ENCODE measurements at places on chromosomes 7 and 10. TPM values are rescaled to one million over a fixed set of nuclear protein-coding genes. Genes with fewer than 3 reads are reported as not detected.

DNA sequence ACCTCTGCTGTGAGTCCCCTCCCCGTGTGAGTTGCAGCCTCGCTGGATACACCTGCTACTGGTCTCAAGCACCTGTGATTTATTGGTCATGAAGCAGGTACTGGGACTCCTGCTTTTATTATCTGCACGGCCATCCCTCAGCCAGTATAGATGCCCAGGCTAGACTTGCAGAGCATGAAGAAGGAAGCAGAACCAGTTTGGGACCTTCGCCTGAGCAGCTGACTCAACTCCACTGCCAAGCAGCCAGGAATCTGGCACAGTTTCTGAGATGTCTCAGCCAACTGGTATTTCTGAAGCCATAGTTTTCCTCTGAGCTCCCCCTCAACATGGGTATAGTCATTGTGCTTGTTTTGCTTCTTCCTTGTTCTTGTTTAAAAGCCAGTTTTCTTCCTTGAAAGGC, 28.0 kb upstream of the SLC39A12 start:
- H3K4me1 ChIP-seq: no peaks in the 10 kb centered on the region
- peak; percentile 72 for DNase-seq
- peak overlapping the region; percentile 81 for H3K27ac ChIP-seq
- H3K36me3 ChIP-seq: no peaks in the 10 kb centered on the region

- no peak overlapping the region for H3K27ac ChIP-seq
- H3K36me3 ChIP-seq: no peaks in the 10 kb centered on the region
- no peak overlapping the region for H3K4me3 ChIP-seq
- H3K27me3 ChIP-seq: peaks cover 2% of the 10 kb centered on the region
Observed at GRCh38 chr7:12539681-12540080, 30.8 kb upstream of the SCIN start.

DNA sequence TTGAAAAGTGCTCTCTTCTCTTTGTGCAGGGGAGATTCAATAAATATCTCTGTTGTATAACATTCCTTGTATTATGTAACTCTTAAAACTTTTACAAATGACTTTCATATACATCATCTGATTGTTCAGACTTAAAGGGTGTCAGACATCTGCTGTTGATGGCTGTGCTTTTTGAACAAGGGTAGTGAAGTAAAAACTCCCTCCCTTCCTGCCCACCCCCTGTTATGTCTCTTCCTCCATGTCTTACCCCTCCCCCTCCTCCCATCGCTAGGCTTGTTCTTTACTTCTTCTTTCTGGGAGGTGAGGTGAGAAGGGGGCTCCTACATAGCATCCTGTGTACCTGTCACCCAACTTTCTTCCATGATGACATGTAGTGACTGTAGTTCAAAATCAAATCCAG, 23.4 kb upstream of the ABCB4 start:
- DNase-seq: no peak
- H3K4me3 ChIP-seq: no peak overlapping the region
- H3K27ac ChIP-seq: no peak overlapping the region
- no peaks in the 10 kb centered on the region for H3K4me1 ChIP-seq
- H3K36me3 ChIP-seq: no peaks in the 10 kb centered on the region

- no peaks in the 10 kb centered on the region for H3K4me1 ChIP-seq
- H3K27ac ChIP-seq: no peak overlapping the region
- no peak overlapping the region for H3K4me3 ChIP-seq
- DNase-seq: no peak
- H3K27me3 ChIP-seq: no peaks in the 10 kb centered on the region
Observed at GRCh38 chr7:101410743-101411507, 48.2 kb downstream of the COL26A1 start.

- H3K4me3 ChIP-seq: no peak overlapping the region
- no peak overlapping the region for H3K27ac ChIP-seq
- H3K4me1 ChIP-seq: no peaks in the 10 kb centered on the region
- no peaks in the 10 kb centered on the region for H3K27me3 ChIP-seq
Observed at GRCh38 chr10:85604884-85605283, 761.7 kb downstream of the GRID1 start.

DNA sequence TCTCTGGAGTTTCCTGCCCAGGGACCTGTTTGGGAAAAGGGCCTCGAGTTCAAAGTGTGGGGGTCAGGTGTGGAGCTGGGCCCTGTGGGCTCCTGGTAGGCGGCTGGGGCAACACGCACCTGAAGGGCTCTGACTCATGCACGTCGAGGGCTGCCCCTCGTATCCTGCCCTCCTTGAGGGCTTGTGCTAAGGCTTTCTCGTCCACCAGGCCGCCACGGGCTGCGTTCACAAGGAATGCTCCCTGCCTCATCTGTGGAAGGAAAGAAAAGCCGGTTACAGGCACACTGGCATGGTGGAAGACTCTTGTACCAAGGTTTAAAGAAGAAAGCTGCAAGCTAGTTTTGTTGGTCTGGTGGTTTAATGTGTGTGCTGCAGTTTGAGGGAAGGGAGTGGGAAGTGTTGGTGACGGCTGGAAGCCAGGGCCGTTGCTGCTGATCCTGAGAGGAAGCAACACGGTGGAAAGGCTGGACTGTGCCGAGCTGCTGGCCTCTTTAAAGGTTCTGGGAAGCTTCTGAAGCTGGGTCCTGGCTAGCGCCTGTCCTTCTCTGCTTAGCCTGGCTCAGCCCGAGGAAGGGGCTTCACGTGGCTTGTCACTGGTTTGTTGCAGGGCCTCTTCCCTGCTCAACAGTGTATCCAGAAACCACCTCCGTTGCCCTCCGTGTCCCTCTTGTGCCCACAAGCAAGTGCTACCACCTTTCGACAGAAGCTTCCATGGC, 52.0 kb downstream of the ZRANB1 start:
- no peaks in the 10 kb centered on the region for H3K4me1 ChIP-seq
- no peak overlapping the region for H3K4me3 ChIP-seq
- H3K27me3 ChIP-seq: no peaks in the 10 kb centered on the region
- H3K36me3 ChIP-seq: no peaks in the 10 kb centered on the region

Gene TUBAL3
- not detected for total RNA-seq

Data from aorta (tissue), 5 donors.